ENCODE measurements at places on chromosomes 4 and X.
A peak's percentile ranks its signal among the peaks of the same experiment; 100 is the strongest.

DNA sequence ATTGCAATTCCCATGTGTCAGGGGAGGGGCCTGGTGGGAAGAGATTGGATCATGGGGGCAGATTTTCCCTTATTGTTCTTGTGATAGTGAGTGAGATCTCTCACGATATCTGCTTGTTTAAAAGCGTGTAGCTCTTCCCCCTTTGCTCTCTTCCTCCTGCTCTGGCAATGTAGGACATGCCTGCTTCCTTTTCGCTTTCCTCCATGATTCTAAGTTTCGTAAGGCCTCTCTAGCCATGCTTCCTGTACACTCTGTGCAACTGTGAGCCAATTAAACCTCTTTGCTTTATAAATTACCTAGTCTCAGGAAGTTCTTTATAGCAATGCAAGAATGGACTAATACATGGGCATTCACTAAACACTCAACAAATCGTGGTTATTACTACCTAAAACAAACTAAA lies 37.2 kb upstream of the PAPSS1 start:
- no peaks in the 10 kb centered on the region for H3K36me3 ChIP-seq
- H3K4me1 ChIP-seq = no peaks in the 10 kb centered on the region
- no peaks in the 10 kb centered on the region for H3K27me3 ChIP-seq
- DNase-seq = no peak
- H3K27ac ChIP-seq = no peak overlapping the region

DNA sequence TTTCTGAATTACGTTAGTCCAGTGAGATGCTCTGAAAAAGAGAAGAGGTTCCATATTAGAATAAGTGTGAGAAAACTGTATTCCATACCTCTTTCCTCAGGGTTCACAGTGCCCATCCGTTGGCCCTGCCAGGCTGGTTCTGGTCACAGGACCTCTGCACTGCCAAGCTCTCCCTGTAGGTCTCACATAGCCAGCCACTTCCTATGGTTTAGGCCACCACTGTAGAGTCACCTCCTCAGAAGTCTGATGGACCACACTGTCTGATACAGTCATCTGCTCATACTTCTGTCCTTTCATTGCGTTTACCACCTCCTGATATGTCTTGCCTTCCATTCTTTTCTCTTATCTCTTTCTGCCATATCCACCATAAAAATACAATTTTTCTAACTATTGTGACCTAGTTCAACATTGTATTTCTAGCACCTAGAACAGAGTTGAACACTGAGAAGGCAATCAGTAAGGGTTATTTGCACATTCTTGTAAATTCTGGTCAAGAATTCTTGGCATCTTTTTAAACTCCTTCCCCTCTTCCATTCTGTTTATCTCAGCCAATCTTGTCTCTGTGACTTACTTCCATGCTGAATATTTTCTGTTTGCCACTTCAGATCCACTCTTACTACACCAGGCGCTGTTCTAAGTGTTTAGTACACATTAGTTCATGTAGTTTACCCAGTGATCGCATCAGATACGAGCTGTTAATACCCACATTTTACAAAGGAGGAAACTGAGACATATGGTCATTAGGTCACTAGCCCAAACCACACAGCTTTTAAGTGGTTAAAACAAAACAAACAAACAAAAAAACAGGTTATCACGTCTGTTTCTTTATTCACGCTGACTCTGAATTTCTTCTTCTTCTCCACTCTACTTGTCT lies 125.6 kb downstream of the CBR4 start:
- no peak overlapping the region for H3K4me3 ChIP-seq
- H3K27ac ChIP-seq = no peak overlapping the region
- H3K36me3 ChIP-seq = peaks cover 33% of the 10 kb centered on the region
- peaks cover 21% of the 10 kb centered on the region for H3K4me1 ChIP-seq

- no peak overlapping the region for H3K4me3 ChIP-seq
- H3K4me1 ChIP-seq = peaks cover 6% of the 10 kb centered on the region
- H3K27ac ChIP-seq = no peak overlapping the region
- H3K36me3 ChIP-seq = no peaks in the 10 kb centered on the region
- no peak for DNase-seq
- no peaks in the 10 kb centered on the region for H3K27me3 ChIP-seq
These were observed 38.9 kb downstream of the AFF1 start for GRCh38 chr4:86973668-86974067.

DNA sequence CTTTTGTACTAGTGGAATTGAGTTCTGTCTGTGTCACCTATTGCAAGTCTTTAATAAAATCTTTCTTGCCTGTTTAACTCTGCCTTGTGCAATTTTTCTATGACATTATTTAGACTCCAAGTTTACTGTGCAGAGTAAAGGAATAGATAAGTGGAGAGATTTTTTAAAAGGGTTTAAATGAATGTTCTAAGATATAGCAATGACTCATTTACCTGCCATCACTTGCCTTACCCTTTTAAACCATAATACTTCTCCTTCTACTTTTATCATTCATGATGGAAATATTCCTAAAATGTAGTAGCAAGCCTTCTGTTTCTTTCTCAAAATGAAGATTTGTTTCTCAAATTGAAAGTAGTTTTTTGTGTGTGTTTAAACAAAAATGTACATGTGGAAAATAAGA lies 782.8 kb upstream of the MAGEB2 start:
- H3K27me3 ChIP-seq = no peaks in the 10 kb centered on the region
- no peaks in the 10 kb centered on the region for H3K4me1 ChIP-seq
- no peak for DNase-seq
- no peaks in the 10 kb centered on the region for H3K36me3 ChIP-seq

DNA sequence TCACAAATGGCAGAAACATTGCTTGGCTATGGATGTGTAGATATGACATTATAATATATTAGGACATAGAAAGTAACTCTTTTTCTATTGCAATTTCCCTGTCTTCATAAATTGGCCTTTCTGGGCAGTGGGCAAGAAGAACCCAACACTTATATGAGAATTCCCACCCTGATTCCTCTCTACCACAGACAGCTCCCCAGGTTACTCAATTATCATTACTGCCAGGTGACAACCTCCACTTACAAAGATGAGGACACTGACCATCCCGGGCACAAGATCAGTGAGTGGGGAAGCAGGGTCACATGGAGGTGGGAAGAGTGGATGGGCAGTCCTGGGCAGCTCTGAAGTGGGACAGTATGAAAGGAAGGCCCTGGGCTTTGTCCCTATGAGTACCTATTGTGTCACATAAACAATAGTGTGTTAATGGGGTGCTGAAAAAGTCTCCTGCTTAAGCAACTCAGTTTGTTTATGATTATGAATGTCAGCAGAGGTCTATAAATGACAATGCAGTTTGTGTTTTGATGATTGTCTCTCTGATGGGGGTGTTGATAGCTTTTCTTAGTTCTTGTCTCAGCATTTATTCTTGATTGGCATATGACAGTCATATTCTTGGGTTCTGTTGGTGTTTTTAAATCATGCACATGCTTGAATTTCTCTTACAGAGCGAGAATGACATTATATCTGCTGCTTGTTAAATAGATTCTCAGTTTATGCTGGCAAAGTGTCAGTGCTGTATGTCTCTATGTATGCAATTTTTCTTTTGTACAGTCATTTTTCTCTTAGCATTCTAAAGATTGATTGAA lies 99.9 kb downstream of the SLIT2 start:
- H3K4me1 ChIP-seq = peaks cover 8% of the 10 kb centered on the region
- no peak for DNase-seq
- H3K4me3 ChIP-seq = no peak overlapping the region
- H3K27me3 ChIP-seq = no peaks in the 10 kb centered on the region
- H3K36me3 ChIP-seq = no peaks in the 10 kb centered on the region
- no peak overlapping the region for H3K27ac ChIP-seq

- H3K4me1 ChIP-seq = peaks cover 3% of the 10 kb centered on the region
- peak; percentile 48 for DNase-seq
- peaks cover 13% of the 10 kb centered on the region for H3K36me3 ChIP-seq
- H3K27me3 ChIP-seq = no peaks in the 10 kb centered on the region
- H3K27ac ChIP-seq = peak overlapping the region; percentile 60
These were observed 28.7 kb downstream of the CC2D2A start for GRCh38 chr4:15498356-15498755.

GRCh38 chrX:40943093-40943641 lies 142.1 kb upstream of the USP9X start:
- no peaks in the 10 kb centered on the region for H3K4me1 ChIP-seq
- no peaks in the 10 kb centered on the region for H3K27me3 ChIP-seq
- no peak overlapping the region for H3K27ac ChIP-seq
- H3K36me3 ChIP-seq = no peaks in the 10 kb centered on the region
- DNase-seq = peak; percentile 22

DNA sequence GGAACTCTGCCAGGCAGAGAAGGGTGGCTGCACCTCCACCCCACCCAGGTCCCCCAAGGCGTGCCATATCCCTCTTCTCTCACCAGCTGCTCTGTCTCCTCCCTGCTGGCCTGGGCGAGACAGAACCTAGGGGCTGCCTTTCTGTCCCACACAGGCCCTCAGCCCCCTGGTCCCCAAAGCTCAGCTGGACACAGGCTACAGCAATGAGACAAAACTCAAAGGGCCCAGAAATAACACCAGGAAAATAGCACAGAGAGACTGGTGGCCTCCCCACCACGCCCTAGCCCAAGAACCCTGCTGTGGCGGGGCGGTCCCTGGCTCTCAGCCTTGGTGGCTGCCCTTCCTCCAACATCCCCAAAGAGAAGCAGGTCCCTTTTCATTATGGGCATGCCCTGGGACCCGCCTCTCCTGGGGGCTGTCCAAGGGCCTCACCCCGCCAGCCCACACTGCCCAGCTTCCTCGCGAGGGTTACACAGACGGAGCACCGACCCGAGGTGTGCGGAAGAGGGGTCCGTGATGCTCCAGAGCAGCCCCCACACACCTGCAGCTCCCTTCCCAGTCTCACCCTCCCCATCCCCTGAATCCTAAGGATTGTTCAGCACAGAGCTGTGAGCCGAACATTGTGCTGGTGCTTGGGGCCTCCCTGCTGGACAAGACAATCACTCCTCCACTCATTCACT lies 67.7 kb upstream of the HMX1 start:
- no peak overlapping the region for H3K27ac ChIP-seq
- no peaks in the 10 kb centered on the region for H3K27me3 ChIP-seq
- H3K4me3 ChIP-seq = no peak overlapping the region
- H3K4me1 ChIP-seq = no peaks in the 10 kb centered on the region

DNA sequence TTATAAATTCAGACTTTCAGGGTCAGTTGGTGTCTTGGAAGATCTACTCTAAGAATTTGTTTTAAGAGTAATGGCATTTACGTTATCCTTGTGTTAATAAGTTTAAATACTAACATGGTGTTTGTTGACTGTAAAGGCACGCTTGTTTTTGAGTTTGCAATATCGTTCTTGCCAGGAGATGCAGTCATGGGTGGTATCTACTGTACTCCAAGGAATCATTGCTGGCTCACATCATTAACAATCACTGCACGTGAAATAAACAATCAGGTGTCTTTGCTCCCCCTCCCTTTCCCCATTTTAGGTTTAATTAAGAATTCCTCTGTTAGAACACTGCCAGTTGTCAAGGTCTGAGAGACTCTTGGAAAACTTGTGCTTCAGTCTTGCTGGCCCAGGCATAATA lies 1.6 kb downstream of the HHIP start:
- H3K27me3 ChIP-seq = peaks cover 9% of the 10 kb centered on the region
- H3K27ac ChIP-seq = no peak overlapping the region
- no peak for DNase-seq
- no peaks in the 10 kb centered on the region for H3K36me3 ChIP-seq
- H3K4me3 ChIP-seq = no peak overlapping the region
- H3K4me1 ChIP-seq = no peaks in the 10 kb centered on the region

- H3K27me3 ChIP-seq = no peaks in the 10 kb centered on the region
- no peaks in the 10 kb centered on the region for H3K4me1 ChIP-seq
- no peak for DNase-seq
- no peak overlapping the region for H3K27ac ChIP-seq
These were observed 201.4 kb downstream of the ARHGAP10 start for GRCh38 chr4:147933316-147933715.

- no peaks in the 10 kb centered on the region for H3K4me1 ChIP-seq
- H3K36me3 ChIP-seq = no peaks in the 10 kb centered on the region
- no peaks in the 10 kb centered on the region for H3K27me3 ChIP-seq
- H3K27ac ChIP-seq = no peak overlapping the region
These were observed 149.6 kb downstream of the FHIP1A start for GRCh38 chr4:151558496-151559113.

All from SK-N-SH (cell line).